Stimulated activated CD4-positive, alpha-beta T cell treated with anti-CD3 and anti-CD28 coated beads, Interleukin-1b, Interleukin-23, amount 100 ng/mL, for 1 hour (primary cell): ENCODE measurements at places on chromosomes 7 and 10.
A peak's percentile ranks its signal among the peaks of the same experiment; 100 is the strongest.

DNA sequence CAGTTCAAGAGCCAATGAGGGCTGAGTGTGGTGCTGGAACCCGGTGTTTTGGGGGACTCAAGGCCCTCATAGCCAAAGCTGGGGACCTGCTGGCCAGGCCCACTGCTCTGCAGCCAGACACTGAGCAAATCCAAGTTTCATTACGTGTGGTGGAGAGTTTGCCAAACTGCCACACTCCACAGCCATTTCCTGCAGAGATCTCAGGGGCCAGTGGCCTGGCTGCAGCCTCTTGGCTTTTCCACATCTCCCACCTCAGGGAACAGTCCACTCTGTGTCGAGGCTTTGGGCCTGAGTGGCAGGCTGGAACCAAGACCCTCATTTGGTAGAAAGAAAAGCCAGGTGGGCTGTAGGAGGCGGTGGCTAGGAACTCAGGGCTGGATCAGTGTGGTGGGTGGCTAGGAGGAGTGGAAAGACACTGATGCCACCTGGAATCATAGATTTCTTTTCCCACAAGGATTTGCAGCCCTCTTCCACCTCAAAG, 3.2 kb downstream of the HOXA11 start:
- no peak for DNase-seq

GRCh38 chr7:103447073-103447960, 1.3 kb upstream of the SLC26A5 start:
- DNase-seq: no peak

- no peak for DNase-seq
Measured at GRCh38 chr7:47333959-47334358, 248.0 kb downstream of the TNS3 start.

DNA sequence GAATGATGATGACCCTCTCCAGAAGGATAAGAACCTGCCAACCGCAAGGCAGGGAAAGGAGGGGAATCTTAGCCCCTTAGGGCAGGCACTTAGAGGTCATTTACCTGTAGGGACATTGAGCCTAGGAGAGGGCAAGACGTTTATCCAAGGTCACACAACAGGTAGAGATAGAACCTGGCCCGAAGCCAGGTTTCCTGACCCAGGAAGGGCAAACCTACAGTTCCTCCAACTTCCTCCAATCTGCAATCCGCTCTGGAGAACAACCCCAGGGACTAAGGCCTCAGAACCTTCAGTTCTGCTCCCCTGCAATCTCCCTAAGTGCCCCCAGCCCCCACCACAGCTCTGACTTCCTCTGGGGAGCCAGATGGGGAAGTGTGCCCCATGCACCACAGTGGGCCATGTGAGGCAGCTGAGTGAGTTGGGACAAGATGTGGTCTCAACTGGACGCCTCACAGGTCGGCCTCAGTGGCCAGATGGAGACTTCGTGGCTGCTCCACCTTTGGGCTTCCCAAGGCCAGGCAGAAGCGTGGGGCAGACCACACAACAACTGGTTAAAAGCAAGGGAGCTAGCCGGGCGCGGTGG, 1.4 kb upstream of the PSAP start:
- DNase-seq: no peak

- DNase-seq: no peak
Measured at GRCh38 chr7:134085311-134085710, 41.8 kb upstream of the LRGUK start.

DNA sequence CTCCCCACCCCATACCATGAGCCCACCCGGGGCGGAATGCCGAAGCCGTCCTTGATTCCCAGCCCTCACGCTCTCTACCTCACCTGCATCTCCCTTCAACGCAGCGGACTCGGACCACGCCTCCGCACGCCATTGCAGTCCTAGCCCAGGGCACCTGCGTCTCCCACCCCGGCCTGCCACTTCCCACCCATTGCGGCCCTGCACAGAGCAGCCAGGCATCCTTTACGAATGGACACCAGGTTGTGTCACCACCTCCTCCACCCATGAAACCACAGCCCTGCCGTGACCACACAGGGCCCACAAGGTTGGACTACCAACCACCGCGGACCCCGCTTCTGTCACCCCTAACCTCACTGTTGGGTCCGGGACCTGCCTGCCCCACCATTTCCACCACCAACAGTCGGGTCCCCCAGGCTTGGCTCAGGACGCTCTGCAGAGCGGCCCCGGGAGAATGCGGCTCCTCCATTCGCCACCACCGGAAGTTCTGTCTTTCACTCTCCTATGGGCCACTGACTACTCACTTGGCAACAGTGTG, 232.5 kb downstream of the MAD1L1 start:
- DNase-seq: no peak

GRCh38 chr7:129914536-129915272, 38.1 kb downstream of the UBE2H start:
- DNase-seq: no peak

DNA sequence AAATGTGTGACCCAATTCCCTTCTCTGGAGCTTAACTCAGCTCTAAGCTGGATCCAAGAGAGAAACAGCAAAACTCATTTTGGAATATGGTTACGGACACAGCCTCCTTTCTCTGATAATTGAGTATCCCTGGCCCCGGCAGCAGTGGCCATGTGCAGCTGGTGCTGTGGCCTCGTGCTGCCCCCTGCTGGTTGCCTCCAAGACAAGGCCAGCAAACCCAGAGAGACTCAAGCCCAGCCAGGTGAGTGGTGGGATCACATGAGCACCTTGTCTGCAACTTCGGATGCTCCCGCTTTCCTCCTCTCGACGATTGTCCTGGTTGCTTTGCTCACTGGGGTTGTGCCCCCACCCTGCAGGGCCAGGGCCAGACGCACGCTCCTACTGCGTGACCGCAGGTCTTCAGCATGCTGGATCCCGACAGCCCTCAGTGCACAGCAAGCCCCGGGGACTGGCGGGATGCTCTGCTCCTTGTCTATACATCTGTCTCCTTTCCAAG, 19.4 kb downstream of the SFTPD start:
- DNase-seq: peak; percentile 38

DNA sequence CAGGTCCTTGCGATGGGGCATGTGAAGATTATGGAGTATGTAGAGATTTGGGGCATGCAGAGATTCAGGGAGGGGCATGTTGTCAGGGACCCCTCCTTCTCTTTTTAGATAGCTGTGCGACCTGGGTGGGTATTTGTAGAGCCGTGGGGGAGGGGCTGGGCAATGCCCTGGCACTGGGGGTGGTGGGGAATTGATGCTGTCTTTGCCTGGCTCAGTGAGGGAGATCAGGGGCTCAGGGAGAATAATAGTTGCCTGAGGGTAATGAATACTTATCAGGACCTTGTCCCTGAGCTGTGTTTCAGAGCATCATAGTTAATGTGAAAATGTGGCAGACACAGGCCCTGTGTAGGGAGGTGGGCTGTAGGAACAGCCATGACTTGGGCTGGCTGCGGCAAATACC, 3.5 kb downstream of the RAMP3 start:
- no peak for DNase-seq

GRCh38 chr7:45189151-45189970, 31.8 kb downstream of the RAMP3 start:
- no peak for DNase-seq

DNA sequence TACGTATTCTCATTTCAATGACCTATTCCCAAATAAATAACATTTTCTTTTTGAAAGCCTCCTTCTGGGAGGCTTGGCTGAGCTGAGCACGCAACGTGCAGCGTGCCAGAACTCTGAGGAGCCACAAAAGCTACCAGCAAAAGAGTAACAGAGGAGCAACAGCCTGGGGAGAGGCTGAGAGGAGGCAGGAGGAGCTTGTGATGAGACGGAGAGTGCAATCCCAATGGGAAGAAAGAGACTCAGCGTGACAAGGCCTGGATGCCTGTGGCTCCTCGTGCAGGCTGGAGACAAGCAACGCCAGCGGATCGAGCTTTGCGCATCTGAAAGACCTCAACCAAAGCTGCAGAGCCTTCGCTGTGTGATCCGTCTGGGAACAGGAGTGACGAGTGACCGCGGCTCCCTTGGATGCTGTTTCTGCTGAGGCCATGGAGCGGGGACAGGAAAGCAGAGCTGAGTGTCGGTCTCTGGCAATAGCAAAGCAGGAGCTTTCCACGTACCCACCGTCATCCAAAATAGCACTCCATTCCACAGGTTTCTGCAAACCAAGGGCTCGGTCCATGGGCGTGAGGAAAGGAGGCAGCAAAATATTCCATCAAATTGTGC, 171.7 kb upstream of the PFKP start:
- DNase-seq: no peak

DNA sequence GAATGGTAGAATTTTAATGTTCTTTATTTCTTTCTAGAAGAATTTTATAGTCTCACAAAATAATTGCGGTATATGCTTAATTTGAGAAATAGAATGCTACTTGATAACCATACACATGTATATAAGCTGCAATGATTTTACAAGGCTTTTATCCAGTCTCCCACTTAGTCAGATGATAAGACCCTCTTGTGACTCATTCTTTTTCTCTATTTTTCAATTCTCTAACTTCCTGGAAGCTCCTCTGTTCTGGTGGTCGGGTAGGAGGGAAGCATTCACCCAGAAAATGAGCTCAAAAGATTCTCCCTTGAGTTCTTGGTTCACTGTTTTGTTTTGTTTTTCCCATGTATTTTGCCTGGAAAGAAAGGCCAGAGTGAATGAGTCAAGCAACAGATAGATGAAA, 546.6 kb downstream of the INHBA start:
- no peak for DNase-seq

DNA sequence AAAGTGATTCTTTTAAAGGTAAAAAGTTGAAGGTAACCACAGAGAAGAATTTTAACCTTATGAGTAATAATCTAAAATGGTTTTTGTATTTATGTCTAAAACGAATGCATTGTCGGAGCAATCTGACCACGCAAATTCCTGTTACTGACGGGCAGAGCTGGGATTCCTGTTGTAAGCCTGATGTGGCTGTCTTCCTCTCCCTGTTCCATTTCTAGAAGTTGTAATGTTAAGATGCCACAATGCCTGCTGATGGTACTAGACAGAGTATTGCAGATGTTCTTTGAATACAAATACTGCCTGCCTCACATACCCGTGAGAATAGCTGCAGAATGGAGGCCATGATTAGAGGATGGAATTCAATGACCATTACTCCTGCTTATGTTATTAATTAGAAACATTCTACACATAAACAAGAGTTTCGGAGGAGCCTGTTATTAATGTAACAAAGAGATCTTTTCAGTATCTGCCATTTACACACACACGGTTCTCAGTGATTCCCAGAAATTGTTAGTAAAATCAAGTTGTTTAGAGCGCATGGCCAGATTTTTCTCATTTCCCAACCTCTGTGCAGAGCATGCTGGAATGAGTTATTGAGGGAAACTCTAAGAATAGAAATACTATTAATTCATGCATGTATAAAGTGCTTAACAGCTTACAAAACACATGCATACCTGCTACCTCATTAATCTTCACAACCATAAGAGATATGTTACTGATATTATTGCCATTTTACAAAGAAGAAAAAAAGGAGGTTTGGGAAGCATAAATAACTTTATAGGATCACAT, 196.8 kb downstream of the PTN start:
- no peak for DNase-seq

GRCh38 chr7:68438811-68439210, 1159.5 kb upstream of the AUTS2 start:
- no peak for DNase-seq

GRCh38 chr7:43392638-43393330, 190.1 kb upstream of the STK17A start:
- DNase-seq: no peak

DNA sequence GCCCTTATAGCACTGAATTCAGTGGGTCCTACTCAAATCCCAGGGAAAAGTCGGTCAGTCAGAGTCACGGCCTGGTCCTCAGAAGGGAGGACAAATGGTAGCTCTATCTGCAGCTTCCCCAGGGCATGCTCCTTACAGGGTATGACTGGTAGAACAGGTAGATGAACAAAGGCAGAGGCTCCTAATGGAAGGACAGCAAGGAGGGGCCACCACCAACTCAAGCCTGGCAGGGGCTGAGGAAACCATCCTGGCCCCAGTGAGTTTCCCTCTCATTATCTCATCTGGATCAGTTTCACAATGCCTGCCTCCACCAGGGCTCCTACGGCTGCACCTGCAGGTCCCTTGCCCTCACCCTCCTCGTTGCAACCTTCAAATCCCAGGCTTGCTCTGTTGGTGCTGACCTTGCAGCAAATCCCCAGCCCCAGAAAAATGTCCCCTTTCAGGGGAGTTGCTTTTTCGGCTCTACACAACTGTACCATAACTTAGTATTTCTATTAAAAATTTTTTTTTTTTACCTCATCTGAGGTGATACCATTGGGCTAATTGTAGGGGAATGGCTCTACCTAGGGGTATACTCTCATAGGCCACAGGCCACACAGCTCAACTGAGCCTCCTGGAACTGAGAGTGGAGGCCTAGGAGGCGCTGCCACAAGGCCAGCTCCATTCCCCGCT, 2.4 kb upstream of the MYO1G start:
- DNase-seq: no peak

DNA sequence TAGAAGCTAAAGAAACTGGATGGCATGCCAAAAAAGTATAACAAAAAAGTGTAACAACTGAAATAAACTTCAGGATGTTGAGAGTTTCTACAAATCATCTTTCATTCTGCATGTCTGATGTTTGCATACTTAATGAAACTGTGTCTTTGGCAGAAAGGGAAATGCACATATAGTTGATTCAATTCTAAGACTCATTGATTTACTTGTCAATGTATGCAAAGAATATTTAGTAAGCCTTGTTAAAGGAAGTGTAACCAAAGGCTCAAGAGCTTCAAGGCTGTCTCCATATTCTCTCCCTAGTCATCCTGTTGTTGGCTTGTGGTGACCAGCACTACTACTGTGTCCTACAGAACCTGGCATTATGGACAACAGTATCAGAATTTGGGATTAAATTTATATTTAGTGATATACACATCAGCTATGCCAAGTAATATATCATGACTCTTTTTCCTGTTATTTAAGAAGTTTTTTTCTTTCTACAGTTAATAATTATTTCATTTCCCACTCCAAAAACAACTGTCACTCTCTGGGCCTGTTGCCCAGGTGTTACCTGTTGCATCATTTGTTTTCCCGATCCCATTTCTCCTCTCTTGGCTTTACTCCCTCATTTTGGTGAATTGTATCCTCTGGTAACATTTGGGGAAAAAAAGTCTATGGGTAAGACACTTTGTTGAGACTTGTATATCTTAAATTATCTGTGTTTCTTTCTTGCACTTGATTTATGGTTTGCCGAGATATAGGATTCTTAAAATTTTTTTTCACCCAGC, 226.6 kb upstream of the BMPER start:
- DNase-seq: no peak

DNA sequence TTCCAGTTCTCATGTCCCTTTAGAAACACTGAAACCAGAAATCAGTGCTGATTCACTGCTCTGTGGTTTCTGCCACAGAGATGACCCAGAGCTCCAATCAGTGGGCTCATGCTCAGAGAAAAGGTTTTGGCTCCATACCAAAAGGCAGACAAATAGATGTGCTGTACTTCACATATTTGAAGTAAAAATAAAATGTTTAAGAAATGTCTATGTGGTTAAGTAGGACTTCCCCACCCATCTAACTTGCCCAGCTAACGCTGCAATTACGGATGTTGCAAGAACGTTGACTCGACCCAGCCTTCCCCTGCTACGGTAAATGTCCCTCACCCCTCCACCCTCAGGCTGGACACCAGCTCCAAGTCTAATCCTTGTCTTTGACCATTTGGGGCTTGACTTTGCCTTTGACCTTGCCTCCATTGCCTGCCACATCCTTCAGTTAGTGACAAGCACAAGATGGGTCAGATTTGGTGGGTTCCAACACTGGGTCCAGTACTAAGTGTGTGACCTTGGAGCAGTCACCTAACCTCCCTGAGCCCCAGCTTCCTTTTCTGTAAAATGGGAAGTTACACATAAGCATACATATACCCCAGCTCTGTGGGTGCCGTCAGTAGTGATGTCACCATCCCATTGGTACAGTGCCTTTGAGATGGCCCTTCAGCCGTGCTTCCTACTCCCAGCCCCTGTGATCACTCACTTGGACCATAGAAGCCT, 95.8 kb downstream of the CHST15 start:
- no peak for DNase-seq
